MG63 (cell line): ENCODE measurements at places on chromosomes 7 and 10. TPM values are rescaled to one million over a fixed set of nuclear protein-coding genes. Genes with fewer than 3 reads are reported as not detected.
A peak's percentile ranks its signal among the peaks of the same experiment; 100 is the strongest.

The SUN3 gene
- not detected in 2 replicates for total RNA-seq

The RBP4 gene
- 0.35 and 5.4 TPM in 2 replicates for total RNA-seq

The CFTR gene
- total RNA-seq = not detected in 2 replicates

The CD36 gene
- total RNA-seq = not detected in 2 replicates

The C7orf33 gene
- total RNA-seq = not detected in 2 replicates

The ANK3 gene
- 1.7 TPM in 1 of 2 replicates, not detected in the other for total RNA-seq

DNA sequence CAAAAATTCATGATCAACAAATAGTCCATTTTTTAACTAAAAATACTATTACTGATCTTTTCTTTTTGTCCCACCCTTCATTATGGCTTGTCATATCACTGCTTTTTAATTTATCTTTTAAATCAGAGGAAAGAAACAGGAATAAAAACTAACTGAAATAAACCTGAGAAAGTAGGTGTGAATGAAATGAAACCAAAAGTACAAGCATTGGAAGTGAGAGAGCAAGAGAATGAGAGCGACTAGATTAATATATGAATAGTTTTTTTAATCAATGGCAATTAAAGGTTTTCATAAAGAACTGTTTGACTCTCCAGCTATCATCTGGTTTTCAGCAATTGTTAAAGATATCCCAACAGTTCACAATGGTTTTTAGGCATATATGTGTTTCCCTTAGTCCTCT, 137.8 kb downstream of the SPAG6 start:
- no peak for DNase-seq

GRCh38 chr10:30436191-30436611, 2.2 kb downstream of the MAP3K8 start:
- peak; percentile 49 for DNase-seq

GRCh38 chr7:80666376-80666775, 27.9 kb downstream of the CD36 start:
- DNase-seq = no peak

- no peak for DNase-seq
Observed at GRCh38 chr7:137045573-137045972, 177.1 kb downstream of the CHRM2 start.

GRCh38 chr10:78327778-78328591, 294.3 kb downstream of the RPS24 start:
- DNase-seq = no peak

DNA sequence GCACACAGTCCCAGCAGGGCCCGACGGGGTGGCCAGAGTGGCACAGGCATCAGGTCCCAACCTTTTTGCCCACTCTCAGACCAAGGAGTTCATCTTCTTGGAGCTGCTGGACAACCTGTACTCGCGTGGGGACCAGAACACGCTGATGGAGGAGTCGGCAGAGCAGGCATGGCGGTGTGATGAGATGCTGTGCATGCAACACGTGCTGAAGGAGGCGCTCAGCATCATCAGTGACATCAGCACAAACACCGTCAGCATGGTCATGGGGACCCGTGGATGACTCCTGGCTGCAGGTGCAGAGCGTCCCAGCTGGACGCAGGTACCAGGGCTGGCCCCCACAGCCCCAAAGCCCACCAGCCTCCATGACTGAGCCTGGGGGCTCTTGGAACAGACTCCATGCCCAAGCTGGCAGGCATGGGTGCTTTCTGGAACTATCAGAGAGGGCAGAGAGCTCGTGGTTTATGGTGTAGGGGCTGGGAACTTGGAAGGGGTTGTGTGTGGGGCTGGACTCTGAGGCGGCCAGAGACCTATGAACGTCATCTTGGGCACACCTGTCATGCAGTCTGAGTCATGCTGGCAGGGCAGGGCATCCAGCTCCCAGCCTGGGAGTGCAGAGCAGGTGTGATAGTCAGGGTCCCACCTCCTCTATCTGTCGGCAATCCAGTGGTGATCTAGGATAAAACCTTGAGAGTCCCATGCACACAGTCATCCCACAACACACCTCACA, 8.2 kb upstream of the MTPAP start:
- no peak for DNase-seq
